COLO829 (cell line): ENCODE measurements at places on chromosomes 11 and 22.
A peak's percentile ranks its signal among the peaks of the same experiment; 100 is the strongest.

- DNase-seq, result no peak
These were observed 57.4 kb downstream of the AHNAK start for GRCh38 chr11:62489204-62489603.

DNA sequence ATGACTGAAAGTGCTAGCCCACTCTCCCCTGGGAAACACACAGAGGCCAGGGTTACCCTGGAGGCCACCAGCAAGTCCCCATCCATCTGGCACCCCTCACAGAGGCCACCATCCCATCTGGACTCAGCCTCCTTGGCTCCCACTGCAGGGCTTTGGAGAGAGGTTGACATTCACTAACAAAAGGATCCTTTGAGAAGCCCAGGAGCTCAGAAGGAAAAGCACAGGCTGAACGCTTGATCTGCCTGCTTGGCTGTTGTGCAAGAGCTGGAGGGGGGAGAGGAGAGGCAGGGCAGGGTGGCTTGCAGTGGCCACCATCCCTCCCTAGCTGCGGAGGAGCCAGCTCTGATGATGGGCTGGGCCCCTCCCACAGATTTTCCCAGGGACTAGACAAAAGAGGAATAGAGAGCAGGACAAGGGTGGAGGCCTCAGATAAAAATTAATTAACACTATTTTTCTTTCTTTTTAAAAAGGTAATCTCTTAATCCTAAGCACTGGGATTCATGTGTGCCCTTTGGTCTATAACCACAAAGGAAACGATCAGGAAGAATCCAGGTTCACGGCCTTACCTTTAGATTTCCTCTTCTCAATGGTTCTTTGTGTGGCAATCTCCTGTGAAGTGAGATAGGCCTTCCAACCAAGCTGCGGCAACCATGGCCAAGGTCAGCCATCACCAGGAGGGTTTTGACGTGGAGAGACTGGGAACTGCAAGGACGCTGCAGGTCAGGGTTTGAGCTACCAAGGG lies 154.7 kb downstream of the BARX2 start:
- DNase-seq, result peak; percentile 49

GRCh38 chr11:85718126-85718943 lies 32.3 kb upstream of the CCDC89 start:
- DNase-seq, result no peak

DNA sequence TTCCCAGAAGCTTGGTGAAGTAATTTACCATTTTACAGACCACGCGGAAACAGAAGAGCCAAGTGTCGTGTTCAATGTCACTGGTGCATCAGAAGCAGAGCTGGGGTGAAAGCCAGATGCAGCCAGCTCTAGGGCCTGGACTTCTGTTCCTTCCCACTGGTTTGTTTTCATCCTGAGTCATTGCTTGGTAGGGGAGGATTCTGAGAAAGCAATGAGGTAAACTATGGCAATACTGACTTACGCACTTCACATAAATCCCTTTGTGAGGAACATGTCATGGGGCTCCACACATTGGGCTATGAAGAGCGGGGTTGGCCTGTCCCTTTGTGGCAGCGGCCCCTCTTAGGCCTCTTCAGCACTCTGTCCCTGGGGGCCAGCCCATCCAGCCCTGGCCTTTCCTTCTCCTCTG lies 52.4 kb upstream of the RBFOX2 start:
- DNase-seq, result no peak

DNA sequence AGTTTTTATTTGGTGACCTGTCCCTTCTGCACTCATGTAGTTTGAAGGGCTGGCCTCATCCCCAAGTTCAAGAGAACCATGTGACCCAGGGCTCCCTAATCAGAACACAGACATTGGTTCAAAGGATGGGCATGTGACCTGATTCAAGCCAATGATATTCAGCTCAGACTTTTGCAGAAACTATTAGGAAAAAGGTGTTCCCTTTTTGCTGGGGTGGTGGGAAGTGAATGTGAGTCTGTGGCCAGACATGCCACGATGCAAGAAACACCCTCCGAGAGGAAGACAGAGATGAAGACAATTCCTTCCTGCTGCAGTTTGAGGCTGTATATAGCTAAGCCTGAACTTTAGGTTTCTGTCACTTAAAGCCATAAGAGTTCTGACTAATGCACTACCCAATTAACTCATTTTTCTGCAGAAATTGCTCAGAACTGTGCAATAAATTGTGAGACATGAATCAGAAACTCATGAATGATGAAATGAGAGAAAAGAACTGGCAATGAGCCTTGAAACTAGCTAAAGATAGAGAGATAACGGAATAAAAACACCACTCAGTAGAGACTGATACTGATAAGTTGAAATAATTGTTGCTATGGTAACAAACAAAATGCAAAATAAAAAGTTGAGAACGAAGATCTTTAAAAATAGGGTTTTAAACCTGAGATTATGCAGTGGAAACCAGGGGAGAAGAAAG lies 9.2 kb upstream of the MAPK1 start:
- peak; percentile 58 for DNase-seq
